ENCODE measurements at places on chromosomes 5 and 9. TPM values are rescaled to one million over a fixed set of nuclear protein-coding genes. Genes with fewer than 3 reads are reported as not detected.
A peak's percentile ranks its signal among the peaks of the same experiment; 100 is the strongest.

Gene MYOZ3
- total RNA-seq, result not detected

Gene FBP2
- not detected for total RNA-seq

Gene ST6GALNAC6
- 21.7 TPM for total RNA-seq

Gene CCDC180
- total RNA-seq, result 8.6 TPM

Gene MARCOL
- total RNA-seq, result not detected

Gene NIPBL
- total RNA-seq, result 65.9 TPM

Gene GLRA1
- total RNA-seq, result not detected

Gene FAM221B
- not detected for total RNA-seq

Gene ERCC6L2
- 51.2 TPM for total RNA-seq

Gene SLC36A3
- total RNA-seq, result not detected

Gene IRX2
- not detected for total RNA-seq

Gene FOXE1
- not detected for total RNA-seq

Gene SV2C
- total RNA-seq, result not detected

Gene CPEB4
- 3.5 TPM for total RNA-seq

Gene ARHGEF28
- total RNA-seq, result not detected

Gene CKMT2
- not detected for total RNA-seq

Gene GFI1B
- total RNA-seq, result 6.5 TPM

GRCh38 chr9:21533597-21533996 lies 51.5 kb upstream of the IFNE start:
- DNase-seq, result no peak

GRCh38 chr5:14749579-14750101 lies 85.1 kb downstream of the OTULIN start:
- no peak for DNase-seq

GRCh38 chr9:16023446-16023845 lies 470.6 kb downstream of the CCDC171 start:
- DNase-seq, result peak; percentile 9

- DNase-seq, result peak; percentile 77
Observed at GRCh38 chr9:95171001-95171400, 146.5 kb downstream of the FANCC start.

DNA sequence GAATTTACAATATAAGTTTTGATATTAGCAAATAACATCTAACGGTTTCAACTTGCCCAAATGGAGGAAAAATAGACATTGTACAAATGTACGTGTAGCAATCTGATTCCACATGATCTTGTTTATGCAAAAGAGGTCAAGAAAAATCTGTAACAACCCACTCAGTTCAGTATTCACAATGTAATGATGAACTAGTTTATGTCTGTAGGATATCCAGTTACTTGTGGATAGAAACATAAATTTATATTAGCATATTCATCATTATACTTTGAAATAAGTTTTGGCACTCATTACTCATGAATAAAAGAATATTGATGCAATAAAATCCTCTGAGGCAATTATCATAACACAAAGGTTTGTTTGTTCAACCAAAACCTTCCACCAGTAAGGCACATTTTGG lies 28.1 kb downstream of the PLK2 start:
- DNase-seq, result no peak

DNA sequence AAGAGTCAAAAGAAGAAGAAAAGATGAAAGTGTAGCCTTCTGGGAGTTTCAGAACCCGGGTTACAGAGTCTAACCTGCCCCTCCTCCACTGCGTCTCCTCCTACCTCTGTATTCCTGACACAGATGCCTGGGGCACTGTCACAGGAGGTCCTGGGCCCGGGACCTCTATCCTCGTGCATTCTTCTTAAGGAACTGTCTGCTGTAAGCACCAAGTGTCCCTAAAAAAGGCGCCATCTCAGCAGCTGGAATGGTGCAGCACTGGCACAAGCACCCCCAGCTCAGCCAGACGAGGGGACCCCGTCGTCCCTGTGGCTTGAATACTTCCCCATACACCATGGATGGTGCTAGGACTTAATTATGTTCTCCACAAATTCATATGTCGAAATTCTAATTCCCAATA lies 35.8 kb upstream of the MVB12B start:
- no peak for DNase-seq

DNA sequence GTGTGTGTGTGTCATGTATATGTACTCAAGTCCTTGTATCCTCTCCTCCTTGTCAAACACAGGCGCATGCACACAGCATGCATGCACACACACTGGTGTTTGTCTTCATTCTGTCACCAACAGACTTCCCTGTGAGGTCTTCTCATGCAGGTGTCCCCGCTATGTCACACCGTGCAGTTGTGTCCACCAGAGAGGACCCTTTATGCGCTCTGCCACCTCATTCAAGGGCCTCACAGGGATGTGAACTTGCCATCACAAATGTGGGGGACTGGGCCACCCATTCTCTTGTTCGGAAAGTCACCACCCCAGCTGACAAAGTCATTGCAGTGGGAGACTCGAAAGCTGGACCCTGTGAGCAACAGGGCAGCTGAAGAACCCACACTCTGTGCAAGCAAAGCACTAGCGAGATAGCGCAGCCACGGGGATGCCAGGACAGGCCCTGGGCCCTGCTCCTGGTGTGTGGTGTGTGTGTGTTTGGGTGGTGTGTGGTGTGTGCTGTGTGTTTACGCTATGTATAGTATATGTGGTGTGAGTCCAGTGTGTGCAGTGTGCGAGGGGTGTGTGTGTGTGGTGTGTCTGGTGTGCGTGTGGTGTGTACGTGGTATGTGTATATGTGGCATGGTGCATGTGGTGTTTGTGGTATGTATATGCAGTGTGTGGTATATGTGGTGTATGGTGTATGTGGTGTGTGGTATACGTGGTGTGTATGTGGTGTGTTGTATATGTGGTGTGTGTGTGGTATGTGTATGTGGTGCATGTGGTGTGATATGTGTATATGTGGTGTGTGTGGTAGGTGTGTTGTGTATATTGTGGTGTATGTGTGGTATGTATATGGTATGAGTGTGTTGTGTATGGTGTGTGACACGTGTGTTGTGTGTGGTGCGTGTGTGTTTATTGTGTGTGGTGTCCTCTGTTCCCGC lies 30.9 kb upstream of the NXNL2 start:
- DNase-seq, result no peak

- DNase-seq, result no peak
Observed at GRCh38 chr9:134972140-134972539, 54.4 kb upstream of the FCN1 start.

- DNase-seq, result no peak
Observed at GRCh38 chr9:16794871-16795639, 75.4 kb downstream of the BNC2 start.

DNA sequence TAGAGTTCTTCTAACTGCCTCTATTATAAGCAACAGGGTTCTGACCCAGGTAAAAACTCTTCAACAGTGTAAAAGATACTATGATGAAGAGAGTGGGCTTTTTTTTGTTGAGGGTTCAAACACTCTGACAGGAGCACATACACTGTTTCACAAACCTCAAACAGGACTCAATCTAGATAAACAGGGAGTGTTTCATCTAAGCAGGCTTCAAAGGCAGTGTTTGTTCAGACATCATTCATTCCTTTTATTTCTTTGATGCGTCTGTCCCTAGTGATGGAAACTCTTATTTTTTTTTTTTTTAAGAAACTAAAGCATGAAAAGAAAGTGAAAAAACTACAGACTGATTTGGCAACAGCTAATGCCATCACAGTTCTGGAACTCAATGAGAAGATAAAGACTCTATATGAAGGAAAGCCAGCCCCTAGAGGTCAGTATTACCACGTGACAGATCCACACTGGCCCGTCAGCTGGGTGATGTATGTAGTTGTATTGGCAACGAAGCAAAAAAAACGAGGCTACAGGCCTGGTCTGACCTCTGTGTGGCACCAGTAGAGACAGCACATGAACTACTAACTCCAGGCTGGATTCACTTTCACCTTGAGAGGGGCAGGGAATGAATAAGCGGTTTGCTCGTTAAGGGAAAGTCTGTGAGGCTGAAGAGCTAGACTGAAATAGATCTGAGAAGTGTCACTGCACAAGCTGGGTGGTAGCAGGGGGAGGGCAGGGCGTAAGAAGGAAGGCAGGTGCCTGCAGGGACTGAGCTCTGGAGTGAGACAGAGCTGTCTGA lies 172.2 kb downstream of the CCDC192 start:
- peak; percentile 96 for DNase-seq

GRCh38 chr9:97559111-97559514 lies 57.6 kb downstream of the TMOD1 start:
- no peak for DNase-seq

DNA sequence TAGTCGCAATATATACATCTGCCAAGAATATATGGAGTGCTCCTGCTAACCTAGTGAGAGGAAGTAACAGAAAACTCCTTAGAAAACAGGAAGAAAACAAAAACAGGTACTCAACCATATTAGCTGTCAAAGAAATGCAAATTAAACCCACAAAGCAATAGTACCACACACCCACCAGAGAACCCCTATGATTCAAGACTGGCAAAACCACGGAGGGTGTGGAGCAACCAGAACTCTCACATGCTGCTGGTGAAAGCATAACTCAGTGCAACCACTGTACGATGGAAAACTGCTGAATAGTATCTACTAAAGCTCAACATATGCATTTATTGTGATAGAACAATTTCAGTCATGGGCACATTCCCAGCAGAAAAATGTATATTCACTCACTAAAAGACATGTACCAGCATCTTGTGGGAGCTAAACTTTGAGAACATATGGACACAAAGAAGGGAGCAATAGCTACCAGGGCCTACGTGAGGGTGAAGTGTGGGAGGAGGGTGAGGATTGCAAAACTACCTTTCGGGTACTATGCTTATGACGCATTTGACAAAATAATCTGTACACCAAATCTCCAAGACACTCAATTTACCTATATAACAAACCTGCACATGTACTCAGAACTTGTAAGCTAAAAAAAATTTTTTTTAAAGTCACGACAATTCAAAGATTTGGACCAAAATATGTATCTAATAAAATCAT lies 34.0 kb downstream of the PTPN3 start:
- no peak for DNase-seq

DNA sequence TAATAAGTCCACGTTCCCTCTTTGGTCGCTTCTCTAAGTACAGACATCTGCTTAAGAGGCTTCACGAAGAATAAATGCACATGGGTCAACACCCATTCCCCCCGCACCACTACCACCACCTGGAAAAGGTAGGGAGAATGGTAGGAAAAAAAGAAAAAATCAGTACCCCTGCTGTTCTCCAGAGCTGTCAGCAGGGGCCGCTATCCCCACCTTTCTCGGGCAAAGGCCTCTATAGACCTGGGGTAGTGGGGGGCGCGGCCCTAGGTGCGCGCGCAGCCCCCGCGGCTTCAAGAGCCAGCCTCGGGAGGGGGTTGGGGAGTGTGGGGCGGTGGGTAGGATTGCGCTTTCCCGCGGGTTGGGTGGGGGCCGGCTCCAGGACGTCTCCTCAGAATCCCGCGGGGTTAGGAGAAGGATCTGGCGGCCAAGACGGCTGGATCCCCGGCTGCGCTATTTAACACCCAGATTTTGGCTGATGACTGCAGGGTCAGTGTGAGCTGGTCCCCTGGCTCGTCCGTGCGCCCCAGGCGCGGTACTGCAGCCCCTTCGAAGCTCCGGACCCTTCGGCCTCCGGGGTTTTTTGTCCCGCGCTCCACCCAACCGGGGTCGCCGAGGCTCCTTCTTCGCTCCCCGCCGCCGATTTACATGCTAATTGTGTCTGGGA lies 1.6 kb upstream of the SEMA6A start:
- DNase-seq, result peak; percentile 87

- no peak for DNase-seq
Observed at GRCh38 chr5:151926188-151926587, 1.5 kb upstream of the GLRA1 start.

DNA sequence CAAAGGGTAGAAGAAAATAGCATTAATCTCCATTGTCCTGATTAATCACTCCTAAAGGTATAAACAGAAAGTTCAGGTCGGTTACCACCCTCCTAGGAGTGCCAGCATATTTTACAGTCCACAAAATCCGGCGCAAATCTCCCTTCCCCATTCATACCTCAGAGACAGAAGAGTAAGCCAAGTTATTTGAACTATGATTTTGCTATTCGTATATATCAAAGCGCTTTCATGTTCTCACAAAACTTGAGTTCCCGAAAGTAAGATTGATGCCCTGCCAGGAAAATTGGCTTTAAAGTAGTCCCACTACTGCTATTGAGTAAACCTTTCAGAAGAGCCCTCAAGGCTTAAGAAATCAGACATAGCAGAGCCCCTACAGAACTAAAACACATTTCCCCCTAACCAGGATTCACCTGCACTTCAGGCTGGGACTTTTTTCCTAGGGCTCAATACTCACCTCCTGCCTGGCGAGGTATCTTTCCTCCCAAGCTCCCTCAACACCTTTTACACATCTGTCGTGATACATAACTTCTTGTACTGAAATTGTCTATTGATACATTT lies 21.8 kb upstream of the TRIM36 start:
- no peak for DNase-seq

DNA sequence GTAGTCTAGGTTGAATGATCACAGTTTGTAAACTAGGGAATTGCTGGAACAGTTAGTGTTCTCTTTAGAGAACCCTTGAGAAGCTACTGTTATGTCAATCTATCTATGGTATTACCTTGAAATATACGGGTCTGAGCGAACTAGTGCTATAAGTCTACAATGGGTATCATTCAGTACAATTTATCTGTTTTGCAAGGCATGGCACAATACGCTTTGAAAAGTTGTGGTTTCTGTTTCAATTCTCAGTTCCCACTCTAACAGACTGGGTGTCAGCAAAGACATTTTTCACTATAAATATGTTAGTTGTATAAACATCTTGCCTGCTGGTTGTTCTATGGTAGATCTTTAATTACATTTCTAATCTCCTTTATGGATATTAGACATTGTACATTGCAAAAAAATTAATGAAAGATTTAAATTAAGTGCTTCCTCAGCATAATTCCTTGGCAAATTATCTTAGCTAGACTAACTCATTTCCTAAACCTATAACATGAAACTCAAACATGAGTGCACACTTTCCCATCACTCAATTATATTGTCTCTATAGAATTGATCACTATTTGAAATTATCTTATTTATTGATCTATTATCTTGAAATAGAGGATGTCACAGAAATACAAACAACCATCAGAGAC lies 24.9 kb upstream of the SLCO6A1 start:
- DNase-seq, result no peak

DNA sequence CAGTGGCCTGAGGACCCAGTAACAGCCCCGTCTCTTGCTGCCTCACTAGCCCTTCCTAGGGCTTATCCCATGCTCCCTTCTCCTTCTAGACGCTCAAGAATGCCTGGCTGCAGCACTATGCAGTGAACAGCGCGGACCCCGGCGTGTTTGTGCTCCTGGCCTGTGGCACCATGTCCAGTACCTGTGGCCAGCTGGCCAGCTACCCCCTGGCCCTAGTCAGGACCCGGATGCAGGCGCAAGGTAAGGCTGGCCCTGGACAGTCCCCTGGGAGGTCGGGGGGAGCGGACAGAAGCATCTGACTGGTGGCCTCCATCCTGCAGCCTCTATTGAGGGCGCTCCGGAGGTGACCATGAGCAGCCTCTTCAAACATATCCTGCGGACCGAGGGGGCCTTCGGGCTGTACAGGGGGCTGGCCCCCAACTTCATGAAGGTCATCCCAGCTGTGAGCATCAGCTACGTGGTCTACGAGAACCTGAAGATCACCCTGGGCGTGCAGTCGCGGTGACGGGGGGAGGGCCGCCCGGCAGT lies 20.5 kb downstream of the PTGES2 start:
- no peak for DNase-seq

Data from Karpas-422 (cell line).